Tracheal epithelial cell (primary cell): ENCODE measurements at places on chromosomes 3 and 15. TPM values are rescaled to one million over a fixed set of nuclear protein-coding genes. Genes with fewer than 3 reads are reported as not detected.

Gene USP19
- 39.5 and 48.4 TPM in 2 replicates for total RNA-seq

Gene CCDC39
- total RNA-seq = not detected in 2 replicates

Gene CGGBP1
- total RNA-seq = 26.7 and 27.7 TPM in 2 replicates

Gene PLD1
- total RNA-seq = 11.1 and 23.0 TPM in 2 replicates

Gene IFT122
- 6.2 and 10.8 TPM in 2 replicates for total RNA-seq
